ENCODE measurements at places on chromosomes 4 and X. TPM values are rescaled to one million over a fixed set of nuclear protein-coding genes. Genes with fewer than 3 reads are reported as not detected.

- no peak for DNase-seq
Measured at GRCh38 chr4:105627620-105628019, 75.2 kb downstream of the ARHGEF38 start.

DNA sequence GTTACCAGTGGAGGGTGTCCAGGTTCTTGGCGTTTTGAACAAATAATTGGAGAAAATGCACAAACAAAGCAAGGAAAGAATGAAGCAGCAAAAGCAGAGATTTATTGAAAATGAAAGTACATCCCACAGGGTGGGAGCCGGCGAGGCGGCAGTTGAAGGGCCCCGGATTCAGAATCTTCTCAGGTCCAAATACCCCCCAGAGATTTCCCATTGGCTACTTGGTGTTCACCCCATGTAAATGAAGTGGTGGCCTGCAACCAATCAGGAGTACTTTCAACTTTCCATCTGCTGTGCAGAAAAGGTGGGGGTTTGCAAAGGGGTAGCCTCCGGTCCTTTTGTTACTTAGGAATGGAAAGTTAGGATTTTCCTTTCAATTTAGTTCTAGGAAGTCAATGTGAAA lies 1447.0 kb downstream of the C4orf33 start:
- no peak for DNase-seq

GRCh38 chr4:124579896-124580295 lies 132.6 kb downstream of the ANKRD50 start:
- DNase-seq = no peak

DNA sequence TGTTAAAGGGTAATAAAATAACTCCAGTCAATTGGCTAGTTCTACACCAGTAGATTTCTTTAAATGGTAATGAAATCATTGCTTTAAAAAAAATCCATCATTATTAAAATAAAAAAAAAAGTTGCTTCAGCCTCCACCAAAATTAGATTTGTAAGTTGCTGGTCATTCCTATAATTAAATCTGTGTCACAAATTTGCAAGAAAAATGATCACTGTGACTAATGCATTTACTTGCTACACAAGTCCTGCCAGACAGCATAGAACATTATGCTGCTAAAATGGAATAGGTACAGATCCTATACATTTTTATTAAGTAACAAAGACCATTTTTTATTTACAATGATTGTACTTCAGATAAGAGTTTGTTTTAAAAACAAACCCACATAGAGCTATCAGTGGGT lies 85.8 kb downstream of the SLC10A7 start:
- DNase-seq = no peak

CT45A5 gene
- total RNA-seq = not detected

- DNase-seq = no peak
Measured at GRCh38 chr4:52892880-52893279, 30.8 kb downstream of the RASL11B start.

GRCh38 chrX:55057675-55058249 lies 17.1 kb upstream of the PAGE2B start:
- no peak for DNase-seq

Measured in foreskin keratinocyte (primary cell).